ENCODE measurements at places on chromosomes 16 and 17.

GRCh38 chr17:79832218-79833109, 6.8 kb downstream of the CBX4 start:
- DNase-seq, result no peak

- no peak for DNase-seq
Measured at GRCh38 chr17:14201988-14202380, 34.7 kb downstream of the CDRT15 start.

DNA sequence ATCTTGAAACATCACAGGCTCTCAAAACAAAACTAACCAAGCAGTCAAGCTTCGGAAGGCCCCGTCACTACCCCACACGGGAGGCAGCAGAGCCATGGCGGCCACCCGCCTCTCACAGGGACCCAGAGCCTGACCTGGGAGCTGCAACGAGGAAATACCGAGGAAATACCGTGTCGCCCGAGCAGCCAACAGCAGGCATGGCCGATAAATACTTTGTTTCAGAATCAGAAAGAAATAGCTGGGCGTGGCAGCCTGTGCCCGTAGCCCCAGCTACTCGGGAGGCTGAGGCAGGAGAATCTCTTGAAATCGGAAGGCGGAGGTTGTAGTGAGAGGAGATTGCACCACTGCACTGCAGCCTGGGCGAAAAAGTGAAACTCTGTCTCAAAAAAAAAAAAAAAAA, 6.9 kb downstream of the LMF1 start:
- no peak for DNase-seq

DNA sequence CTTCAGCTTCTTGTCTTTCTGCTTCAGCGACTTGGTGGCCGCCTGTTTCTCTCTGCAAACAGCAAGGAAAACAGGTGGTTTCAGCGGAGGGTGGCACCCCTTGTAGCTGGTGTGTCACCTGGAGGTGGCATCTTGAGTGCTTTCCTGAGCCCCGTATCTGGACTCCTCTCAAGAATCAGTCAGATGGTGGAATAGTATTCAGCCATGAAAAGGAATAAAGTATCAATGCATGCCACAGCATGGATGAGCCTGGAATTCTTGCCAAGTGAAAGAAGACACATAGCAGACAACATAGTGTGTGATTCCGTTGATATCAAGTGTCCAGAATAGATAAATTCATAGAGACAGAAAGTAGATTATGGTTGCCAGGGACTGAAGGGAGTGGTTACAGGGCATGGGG, 65.2 kb downstream of the NDE1 start:
- DNase-seq, result no peak

DNA sequence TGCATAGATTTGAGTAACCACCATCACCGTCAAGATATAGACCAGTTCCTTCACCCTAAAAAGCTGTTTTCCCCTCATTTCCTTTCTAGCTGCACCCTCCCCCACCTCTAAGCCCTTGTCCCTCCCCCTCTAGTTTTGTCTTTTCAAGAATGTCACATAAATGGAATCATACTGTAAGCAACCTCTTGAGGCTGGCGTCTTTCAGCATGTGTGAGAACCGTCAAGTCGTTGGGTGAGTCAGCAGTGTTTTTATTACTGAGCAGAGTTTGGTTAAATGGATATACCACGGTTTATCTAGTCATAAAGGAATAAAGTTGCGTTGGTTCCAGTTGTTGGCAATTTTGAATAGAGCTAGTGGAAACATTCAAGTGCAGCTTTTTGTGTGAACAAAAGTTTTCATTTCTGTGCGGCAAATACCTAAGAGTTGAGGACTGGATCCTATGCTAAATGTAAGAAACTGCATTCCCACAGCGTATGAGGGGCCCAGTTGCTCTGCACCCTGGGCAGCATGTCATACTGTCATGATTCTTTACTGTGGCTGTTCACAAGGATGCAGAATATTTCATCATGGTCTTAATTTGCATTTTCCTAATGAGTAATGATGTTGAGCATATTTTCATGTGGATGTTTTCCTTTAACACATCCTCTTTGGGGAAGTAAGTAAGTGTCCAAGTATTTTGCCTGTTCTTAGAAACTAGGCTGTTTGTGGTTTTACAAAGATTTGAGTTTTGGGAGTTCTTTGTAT, 264.3 kb downstream of the CPPED1 start:
- peak; percentile 40 for DNase-seq

- DNase-seq, result no peak
Measured at GRCh38 chr17:21019976-21020586, 22.7 kb downstream of the USP22 start.

DNA sequence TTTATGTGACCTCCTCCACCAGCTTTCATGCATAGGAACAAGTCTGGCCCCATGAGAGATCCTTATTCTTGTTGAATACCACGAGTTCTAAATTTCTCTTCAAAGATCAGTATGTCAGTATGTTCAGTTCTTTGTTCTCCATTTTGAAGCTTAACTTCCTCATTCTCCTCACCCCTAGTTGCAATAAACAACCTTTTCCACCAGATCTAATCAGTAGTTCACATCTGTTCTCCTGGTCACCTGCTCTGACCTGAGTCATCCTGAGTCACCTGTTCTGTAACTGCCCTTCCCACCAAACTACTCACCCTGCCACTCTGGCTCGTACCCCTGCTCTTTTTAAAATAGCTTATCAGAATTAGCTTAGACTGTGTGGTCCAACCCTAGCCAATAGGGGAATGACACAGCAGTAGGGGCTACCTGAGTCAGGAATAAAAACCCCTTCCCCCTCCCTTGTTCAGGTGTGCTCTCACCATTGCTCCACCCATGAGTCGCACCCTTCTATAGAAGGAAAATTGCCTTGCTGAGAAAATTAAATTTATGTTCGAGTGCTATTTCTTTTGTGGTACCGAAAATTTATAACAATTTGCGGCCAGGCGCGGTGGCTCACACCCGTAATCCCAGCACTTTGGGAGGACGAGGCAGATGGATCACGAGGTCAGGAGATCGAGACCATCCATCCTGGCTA, 94.6 kb downstream of the EMP2 start:
- no peak for DNase-seq

GRCh38 chr16:23433261-23433920, 19.6 kb downstream of the COG7 start:
- DNase-seq, result no peak

GRCh38 chr16:89863741-89864526, 9.5 kb upstream of the TCF25 start:
- no peak for DNase-seq

DNA sequence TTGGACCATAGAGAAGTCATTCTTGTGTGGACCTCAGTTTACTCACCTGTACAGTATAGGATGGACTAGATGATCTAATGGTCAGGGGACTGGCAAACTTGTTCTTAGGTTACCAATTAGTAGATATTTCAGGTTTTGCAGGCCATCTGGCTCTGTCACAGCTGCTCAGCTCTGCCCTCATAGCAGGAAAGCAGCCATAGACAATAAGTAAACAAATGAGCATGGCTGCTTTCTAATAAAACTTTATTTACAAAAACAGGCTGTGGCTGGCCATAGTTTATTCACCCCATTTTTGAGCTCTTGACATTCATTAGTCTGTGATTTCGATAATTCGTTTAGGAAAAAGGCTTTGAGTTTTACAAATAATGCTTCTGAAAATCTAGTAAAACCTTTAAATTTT, 12.7 kb downstream of the BPTF start:
- no peak for DNase-seq

DNA sequence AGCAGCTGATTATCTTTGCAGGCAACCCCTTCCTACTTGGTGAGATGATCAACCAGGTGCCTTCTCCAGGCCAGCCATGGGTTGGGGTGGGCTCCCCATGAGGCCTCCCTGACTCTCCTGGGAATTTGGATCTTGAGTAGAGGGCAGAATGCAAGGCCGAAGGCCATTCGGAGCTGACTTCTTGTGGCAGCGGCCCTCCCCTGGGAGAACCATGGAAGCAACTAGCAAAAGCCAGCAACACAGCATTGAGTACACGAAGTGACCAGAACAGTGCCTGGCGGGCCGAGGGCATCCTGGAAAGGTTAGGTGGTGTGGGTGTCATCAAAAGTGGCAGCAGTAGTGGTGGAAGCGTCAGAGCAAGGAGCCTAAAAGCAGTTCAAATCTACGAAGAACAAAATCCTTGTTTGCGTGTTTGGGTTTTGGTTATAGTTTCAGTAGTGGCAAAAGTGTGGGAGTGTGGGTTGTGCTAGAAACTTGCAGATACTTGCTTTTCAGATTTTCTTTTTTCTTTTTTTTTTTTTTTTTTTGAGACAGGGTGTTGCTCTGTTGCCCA, 2.0 kb upstream of the ALDH3A1 start:
- DNase-seq, result no peak

Data from NCI-H1417 (cell line).